NCI-H1105 treated with DMSO at 0.1 percent for 48 hours (cell line): ENCODE measurements at places on chromosomes 1 and 21.

GRCh38 chr1:9289090-9289534 is 3.6 kb upstream of the SPSB1 start:
- peak; percentile 15 for DNase-seq

DNA sequence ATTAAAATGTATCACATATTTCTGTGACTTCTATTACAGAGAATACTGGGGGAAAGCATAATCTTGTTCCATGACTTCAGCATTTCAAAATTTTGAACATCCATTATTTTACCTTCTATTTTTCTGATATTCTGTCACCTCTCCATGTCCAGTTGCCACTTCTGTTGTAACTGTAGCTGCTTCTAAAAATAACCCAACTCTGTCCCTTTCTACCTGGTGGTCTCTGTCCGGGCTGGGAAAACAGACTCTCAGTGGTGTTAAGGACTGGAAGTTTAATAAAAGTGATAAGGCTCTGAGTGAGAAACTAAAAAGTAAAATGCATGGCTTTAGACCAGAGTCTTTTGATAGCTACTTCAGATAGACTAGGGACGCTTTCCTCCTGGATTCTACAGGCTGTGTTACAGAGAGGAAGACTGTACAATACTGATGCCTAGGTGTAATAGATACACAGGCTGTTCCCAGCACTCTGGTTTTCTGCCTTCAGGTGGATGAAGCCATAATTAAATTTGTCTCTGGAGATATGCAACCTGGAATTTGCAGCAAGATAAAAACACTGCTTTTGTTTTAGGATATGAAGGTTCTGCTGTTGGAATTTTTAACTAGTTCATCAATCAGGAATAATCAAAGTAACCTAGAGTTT is 42.1 kb upstream of the SEC16B start:
- DNase-seq: no peak

DNA sequence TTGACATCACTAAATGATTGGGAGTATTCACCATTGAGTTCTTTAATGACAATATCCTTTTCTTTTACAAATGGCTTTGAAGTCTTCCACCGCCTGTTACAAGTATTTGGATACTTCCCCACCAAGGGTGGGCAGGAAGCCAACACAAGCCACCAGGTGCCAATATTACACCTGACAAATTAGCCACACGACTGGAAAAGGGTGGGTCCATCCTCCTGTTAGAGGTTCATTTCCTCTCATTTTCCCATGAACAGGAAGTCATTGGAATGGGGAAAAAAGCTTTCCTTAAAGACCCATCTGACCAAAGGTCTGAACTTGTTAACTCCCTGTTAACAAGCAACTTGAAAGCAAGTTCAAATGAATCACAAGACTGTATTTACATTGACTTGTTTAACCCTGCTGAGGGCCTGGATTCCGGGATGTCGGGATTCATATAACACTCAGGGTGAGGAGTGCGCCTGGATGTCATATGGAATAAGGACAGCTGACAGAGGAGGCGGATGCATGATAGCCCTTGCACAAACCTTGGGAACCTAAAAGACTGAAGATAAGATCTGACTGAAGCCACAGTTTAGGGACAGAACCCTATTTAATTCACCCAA is 40.5 kb upstream of the PROX1 start:
- DNase-seq: peak; percentile 71

- no peak for DNase-seq
These were observed 94.5 kb downstream of the PRDM2 start for GRCh38 chr1:13794231-13795187.

DNA sequence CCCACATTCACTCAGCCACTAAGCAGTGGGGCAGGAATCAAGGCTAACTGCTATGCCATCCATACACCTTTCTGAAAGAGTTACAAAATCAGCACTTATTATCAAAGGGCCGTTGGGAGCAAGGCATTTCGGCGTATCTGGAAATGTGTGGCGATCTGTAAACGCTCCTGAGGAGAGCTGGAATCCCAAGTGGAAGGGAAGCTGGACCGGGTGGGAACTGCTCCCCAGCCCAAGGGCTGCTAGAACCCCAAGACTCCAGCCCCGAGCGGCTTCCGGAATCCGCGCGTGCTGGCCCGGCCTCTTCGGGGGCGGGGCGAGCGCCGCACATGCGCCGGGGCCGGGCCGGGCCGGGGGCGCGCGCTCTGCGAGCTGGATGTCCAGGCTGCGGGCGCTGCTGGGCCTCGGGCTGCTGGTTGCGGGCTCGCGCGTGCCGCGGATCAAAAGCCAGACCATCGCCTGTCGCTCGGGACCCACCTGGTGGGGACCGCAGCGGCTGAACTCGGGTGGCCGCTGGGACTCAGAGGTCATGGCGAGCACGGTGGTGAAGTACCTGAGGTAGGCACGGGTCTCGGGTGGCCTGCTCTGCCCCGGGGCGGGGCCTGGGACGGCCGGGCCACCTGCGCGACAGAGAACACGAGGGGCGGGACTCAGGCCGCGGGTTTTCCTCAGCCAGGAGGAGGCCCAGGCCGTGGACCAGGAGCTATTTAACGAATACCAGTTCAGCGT is at the start of gene NAXE:
Gene NAXE (plus strand): TSS at position 345 of the 726 bp plus-strand sequence. CDS start 29 bp downstream, at position 374.
- DNase-seq: peak; percentile 69

DNA sequence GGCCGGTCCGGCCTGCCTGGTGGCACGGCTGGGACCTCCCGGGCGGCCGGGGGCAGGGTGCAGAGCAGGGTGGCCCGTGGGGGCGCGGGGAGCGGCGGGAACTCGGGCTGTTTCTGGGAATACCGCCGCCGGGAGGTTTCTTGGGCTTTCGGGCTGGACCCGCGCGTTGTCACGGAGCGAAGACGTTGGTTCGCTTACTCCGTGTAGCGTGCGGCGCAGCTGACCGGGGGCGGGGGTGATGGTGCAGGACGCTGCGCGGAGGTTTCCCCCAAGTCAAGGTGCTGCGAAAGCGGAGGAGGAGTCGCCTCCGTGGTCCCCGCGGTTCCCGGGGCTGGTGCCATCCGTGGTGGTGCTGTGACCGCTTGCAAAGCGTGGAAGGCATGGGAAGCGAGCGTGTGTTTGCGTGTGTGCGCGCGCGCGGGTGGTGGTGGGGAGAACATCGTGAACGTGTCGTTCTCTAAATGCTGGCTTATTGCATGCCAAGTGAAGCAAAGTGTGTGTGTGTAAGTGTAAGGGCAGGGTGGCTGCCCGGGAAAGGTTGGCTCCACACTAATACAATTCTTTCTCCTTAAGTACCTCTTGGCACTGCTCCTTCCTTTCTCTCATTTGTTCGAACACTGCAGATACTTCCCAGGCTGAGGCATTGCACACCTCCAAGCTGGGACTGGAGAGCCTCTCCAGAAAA is 1.1 kb downstream of the RYR2 start:
- peak; percentile 14 for DNase-seq

DNA sequence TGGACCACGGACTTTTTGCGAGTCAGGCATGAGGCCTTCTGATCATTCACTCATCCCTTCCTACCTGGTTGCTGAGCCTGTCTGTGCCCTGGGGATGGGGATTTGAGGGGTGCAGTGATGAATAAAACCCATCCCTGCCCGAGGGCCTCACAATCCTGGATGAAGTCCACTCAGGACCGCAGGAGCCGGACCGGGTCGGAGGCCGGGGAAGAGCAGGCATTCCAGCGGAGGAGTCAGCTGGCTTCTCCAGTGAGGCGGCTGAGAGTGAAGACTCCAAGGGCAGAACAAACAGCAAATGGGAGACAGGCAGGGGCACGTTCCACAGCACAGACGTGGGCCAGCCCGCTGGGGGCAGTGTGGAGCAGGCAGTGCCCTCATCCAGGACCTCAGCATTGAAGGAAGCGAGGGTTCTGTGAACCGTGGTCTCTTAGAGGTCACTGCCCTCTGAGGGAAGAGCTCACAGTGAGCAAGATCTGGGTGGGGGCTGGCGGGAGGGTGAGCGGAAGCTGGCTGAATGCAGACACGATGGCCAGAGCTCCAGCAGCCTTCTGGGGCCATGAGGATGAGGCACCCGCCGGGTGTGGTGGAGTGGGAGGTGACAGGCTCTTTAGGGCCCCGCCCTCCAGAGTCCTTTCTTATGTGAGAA is 10.9 kb upstream of the LRRC3 start:
- no peak for DNase-seq

DNA sequence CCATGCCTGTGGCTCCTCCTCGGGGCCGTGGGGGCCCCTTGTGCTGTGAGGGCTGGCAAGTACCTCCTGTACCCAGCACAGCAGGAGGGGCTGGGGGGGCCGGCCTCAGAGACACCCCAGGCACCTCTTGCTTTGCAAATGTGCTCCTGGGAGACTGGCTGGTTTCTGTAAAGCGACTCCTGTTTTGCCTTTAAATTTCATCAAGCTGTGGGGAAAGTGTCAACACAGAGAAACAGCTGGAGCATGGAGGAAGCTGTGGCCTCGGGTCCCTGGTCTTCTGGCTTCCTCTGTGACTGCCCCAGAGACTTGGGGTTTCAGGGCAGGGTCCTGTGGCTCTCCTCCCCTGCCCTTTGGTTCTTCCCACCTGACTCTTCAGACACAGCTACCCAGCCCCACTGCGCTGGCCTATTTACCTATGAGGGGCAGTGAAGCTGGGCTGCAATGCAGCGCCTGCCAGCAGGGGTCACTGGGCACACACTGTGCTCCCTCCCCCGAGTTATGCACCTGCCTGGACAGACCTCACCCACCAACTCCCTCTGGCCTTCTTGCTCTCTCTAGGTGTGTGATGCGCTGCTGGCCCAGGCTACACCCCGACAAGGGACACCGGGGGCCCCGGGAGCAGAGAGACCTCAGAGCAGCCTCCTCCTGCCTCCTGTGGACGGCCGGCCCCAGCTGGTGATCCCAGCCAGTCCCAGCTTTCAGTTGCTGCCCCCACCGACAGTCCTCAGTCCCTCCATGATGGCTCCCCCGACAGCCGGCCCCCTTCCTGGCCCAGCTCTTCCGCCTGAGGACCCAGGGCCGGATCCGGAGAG is 17.6 kb upstream of the PEX10 start:
- DNase-seq: no peak

GRCh38 chr1:172940174-172940855 is 110.4 kb downstream of the TNFSF18 start:
- DNase-seq: no peak

- DNase-seq: peak; percentile 85
These were observed at the start of gene CHRNB2 for GRCh38 chr1:154567386-154568156. Gene CHRNB2 (plus strand): TSS chr1:154567778. CDS start chr1:154568045, 267 bp downstream.

DNA sequence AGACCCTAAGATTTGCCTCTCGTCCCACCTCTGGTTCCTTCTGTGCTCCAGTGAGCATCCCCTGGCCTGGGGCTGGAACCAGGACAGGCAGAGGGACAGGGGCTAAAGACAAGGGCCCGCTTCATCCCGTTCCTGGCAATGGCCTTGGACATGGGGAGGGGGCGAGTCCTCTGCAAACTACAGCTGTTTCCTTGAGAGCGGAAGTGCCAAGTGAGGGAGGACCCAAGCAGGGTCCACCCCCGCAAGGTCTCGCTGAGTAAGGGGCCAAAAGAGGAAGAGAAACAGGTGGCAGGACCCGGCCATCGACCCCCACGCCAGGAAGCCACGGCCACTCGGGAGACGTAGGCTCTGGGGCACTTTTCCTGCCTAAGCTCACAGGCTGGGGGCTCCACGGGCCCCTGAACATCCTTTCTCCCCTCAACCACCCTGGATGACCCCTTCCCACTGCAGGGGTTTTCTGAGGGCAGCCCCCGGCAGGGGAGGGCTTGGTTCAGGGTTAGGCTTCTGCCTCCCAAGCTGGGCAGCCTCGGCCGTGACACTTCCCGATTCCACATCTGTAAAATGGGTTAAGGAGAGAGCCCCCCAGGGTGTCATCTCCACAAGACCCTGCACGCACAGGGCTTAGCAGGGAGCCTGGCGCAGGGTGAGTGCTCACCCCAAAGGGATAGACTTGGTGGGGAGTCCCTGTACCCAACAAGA is 17.9 kb upstream of the PLEKHG5 start:
- DNase-seq: no peak

- no peak for DNase-seq
These were observed 119.3 kb upstream of the ZC3H12A start for GRCh38 chr1:37354876-37355650.

GRCh38 chr1:43898981-43899380 is 34.6 kb upstream of the ARTN start:
- no peak for DNase-seq

DNA sequence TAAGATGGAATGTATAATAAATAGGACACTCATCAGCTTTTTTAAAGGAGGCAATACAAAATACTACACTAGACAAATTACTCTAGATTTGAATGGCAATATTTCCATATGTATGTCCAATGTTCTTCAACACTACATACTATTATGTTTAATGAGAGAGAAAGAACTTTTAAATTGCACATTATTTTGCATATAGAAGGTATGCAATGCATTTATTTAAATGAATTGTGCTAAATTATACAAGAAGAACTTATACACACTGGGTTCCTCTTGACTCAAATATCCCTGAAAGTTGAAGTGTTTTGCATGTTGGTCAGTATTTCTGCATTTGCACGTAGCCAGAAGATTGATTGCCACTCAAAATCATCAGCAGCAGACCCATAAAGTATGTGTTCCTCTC is 839.6 kb downstream of the ADGRL2 start:
- no peak for DNase-seq

GRCh38 chr1:64223329-64224151 is 20.1 kb downstream of the UBE2U start:
- DNase-seq: no peak

DNA sequence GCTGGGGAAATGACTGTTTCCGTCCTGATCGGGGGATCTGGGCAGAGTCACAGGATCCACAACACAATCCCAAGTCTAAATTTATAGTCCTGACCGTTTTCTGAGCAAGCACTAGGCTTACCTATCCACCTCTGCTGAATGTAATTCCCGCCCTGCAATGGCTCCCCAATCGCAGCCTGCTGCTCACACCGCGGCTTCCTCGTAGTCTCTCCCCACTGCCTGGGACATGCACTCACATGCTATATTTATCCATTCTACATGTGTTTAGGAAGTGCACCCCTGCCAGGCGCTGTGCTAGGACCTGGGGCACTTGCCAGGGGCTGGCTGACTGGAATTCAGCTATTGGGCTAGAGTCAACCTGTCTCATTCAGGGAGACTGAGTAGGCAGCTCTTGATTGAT is 246.6 kb upstream of the CSF3R start:
- no peak for DNase-seq

GRCh38 chr1:28982198-28982597 is 67.8 kb downstream of the EPB41 start:
- DNase-seq: no peak

GRCh38 chr1:208047975-208048374 is 137.1 kb upstream of the CD34 start:
- DNase-seq: no peak

DNA sequence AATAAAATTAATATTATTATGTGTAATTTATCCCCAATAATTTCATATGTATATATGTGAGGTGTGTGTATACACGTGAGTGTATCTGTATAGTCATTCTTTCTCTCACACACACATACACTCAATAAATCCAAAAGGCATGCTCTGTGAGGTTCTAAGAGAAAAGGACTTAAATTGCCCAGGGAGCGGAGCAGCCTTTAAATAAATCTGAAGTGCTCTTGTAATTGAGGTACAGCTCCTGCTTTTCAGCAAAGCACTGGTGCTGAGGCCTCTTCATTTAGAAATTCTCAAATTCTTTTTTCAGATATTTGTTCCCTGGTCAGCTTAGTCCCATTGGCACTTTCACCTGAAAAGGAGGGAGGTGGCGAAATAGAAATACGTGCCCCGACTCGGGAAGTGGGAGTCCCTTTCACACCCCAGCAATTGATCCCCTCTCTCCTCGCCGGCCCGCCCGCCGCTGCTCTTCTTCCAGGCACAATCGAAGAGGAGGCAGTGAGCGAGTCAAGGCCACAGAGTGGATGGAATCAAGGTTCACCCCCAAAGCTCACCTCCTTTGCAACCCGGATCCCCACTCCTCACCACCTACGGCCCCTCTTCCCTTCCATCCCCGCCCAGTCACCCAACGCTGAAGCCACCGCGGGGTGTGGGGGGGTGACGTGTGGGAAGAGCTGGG is 944 bp downstream of the PLPPR5 start:
- DNase-seq: no peak

- DNase-seq: no peak
These were observed 51.7 kb upstream of the PALMD start for GRCh38 chr1:99594205-99594604.
